CD4-positive, alpha-beta T cell (primary cell): ENCODE measurements at places on chromosomes 7 and 10.

GRCh38 chr7:126809188-126809587 lies 443.6 kb downstream of the GRM8 start:
- DNase-seq, result no peak

- DNase-seq, result no peak
Observed at GRCh38 chr7:37083311-37084096, 359.2 kb upstream of the AOAH start.

DNA sequence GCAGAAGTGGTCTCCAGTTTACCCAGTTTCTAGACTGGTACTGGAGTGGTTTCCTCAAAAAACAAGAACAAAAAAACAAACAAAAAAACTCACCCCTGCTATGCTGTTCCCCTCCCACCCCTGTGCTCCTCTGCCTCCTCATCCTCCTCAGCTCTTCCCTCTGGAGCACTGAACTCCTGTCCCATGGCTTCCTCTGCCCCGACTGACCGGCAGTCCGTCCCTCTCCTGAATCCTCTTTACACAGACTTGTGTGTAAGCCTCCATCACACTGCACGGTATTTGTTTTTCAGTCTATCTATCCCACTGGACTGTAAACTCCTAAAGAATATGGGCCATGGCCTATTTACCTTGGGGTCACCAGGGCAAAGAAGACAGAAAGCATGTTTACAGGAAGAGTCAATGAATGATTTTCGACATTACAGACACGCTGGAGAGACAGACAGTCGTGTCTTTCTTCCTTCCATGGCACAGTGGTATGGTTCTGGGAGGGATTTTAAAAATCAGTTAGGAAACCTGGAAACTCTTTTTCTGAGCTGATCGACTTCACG lies 265.3 kb downstream of the GLI3 start:
- no peak for DNase-seq

DNA sequence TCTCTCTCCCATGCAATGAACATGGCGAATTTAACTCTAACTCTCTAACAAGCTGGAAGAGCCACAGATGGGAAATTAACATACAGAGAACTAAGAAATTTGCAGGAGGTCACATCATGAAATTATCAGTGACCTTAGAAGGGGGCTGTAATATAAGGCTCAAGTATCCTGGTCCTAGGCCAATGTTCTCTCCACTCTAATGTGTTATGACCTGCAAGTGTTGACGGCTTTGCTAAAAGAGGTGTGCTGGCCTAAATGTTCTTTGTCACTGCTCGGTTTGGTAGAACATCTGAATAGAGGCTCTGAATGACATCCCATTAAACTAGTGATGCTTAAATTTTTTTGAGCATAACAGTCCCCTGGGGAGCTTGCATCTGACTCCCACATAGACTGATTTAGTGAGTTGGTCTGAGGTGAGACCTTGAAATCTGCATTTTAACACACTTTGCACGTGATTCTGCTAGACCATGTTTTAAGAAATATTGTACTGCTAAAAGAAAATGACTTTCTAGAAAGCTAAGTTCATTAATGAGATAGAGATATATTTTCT lies 129.3 kb downstream of the GFRA1 start:
- no peak for DNase-seq

- DNase-seq, result no peak
Observed at GRCh38 chr7:121278120-121279021, 50.4 kb upstream of the WNT16 start.

GRCh38 chr7:17401791-17402627 lies 103.6 kb downstream of the AHR start:
- no peak for DNase-seq

DNA sequence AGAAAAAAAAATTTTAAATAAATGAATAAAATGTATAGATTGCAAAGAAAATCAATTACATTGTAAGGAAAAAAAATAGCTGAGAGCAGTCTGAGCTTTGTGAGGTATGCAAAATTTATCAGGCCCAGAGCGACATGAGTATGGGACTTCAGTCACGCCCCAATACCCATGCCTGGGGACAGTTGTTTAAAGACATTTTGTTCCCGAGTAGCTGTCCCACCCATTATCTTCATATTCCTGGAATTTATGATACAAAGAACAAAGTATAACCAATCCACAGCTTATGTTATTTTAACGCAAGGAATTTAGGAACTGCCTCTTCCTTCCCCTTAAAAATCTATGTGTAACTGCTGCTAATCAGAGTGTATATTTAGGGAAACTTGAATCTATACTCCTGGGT lies 1.6 kb upstream of the PON2 start:
- no peak for DNase-seq

DNA sequence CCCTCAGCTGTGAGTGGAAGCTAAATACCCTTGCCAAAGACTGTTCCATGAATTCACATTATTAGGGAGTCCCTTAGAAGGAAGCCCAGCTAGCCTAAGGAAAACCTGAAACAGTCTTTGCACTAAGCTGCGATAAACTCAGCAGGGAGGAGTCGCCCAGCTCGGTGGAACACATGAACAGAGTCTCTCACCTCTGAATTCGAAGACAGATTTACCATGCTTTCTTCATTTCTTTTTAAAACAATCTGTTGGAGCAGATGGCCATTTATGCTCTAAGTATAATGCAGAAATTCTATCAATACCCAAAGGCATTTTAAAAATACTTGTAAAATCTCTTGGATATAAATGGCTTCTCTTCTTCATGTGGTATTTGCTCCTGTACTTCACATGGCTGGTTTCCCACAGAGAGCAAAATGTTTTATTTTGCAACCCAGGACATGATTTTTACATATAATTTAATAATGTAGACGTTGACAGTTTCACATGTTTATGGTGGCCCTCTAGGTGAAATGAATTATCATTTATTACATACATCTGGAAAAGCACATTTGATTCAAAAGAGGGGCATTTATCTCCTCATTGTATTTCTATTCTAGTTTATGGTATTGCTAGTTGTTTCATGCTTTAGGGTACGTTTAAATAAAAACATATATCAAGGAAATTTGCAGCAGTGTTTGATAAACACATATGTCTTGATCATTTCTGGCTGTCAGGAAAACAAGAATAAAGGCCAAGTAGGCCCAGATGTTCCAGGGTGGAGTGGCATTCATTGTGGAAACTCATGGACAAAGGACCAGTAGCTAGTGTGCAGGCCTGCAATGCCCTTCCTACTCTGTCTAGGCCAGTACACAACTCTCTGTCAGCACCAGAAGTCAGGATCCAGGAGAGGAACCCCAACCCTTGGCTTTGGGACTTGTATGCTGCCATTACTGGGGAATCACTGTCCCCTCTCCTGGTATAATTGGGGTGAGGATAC lies 52.2 kb downstream of the LRGUK start:
- DNase-seq, result no peak

- DNase-seq, result no peak
Observed at GRCh38 chr10:114228156-114228555, 10.9 kb upstream of the VWA2 start.

GRCh38 chr7:115475206-115475605 lies 553.3 kb downstream of the MDFIC start:
- no peak for DNase-seq

GRCh38 chr7:12092499-12093130 lies 118.5 kb upstream of the TMEM106B start:
- DNase-seq, result no peak

GRCh38 chr10:115696747-115697146 lies 576.3 kb downstream of the GFRA1 start:
- no peak for DNase-seq

GRCh38 chr7:114530057-114530611 lies 115.5 kb downstream of the FOXP2 start:
- no peak for DNase-seq

DNA sequence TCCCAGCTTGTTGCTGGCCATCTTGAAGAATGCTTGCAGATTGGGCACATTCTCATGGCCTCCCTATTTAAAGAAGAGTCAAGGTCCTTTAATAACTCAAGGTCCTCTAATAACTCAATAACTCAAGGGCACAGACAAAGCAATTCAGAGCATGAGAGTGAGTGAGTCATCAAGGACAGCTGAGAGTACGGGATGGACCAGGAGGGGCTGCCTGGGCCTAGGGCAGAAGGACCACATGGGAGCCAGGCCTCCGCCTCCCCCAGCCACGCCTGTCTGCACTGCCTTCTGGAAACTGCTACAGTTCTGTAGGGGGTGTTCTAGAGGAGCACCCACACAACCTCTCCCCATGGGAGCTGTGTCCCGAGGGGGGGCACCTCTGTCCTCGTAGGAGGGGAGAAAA lies 48.9 kb downstream of the ZNF503 start:
- DNase-seq, result no peak

GRCh38 chr10:51427758-51428157 lies 271.6 kb downstream of the CSTF2T start:
- DNase-seq, result no peak

GRCh38 chr10:74925708-74926107 lies 99.3 kb downstream of the KAT6B start:
- DNase-seq, result no peak

- no peak for DNase-seq
Observed at GRCh38 chr7:107773027-107773426, 29.1 kb downstream of the CBLL1 start.

DNA sequence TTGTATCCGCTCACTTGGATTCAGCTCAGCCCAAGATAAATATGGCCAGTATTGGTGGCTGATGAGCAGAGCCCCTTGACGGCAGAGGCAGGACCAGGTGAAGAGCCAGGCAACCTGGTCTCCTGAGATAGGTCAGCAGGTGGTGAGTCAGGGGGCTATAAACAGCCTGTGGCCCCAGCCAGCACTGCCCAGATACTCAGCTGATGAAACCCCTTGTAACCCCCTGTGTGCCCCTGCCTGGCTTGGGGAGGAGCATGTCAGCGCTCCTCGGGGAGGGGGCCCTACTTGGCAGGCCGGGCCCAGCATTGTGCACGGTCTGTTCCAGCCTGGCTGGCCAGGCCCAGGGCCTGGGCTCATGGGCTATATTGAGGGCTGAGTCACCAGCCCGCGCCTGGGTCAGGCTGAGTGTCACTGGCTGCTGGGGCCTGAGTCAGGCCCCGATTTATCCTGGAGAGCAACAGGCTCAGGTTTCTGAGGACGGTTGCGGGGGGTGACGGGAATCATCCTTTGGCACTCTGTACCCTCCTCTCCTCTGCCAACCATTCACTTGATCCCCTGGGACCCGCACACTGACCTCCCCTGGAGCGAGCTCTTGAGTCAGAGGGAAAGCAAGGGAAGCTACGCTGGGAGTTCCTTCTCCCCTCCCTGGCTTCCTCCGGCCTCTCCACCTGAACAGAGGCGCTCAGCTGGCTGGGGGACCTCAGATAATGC lies 2.8 kb upstream of the FLNC start:
- no peak for DNase-seq

- DNase-seq, result no peak
Observed at GRCh38 chr7:55552320-55553023, 19.8 kb downstream of the VOPP1 start.

DNA sequence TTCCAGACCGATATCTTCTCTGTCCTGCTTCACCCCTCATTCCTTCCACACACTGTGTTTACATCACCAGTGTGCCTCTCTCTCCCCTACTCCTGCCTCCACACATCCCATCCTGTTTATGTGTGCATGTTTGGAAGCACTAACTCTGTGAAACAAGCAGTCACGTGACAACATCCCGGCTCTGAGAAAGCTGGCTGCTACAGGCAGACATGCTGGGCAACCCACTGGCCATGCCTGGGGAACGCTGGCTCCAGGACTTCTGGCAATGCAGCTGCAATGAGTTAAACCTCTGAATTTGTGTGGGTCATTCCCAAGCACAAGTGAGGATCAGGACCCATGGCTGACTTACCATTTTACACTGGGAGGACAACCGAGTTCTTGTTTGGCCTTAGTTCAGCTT lies 74.0 kb downstream of the WNT2 start:
- DNase-seq, result no peak

DNA sequence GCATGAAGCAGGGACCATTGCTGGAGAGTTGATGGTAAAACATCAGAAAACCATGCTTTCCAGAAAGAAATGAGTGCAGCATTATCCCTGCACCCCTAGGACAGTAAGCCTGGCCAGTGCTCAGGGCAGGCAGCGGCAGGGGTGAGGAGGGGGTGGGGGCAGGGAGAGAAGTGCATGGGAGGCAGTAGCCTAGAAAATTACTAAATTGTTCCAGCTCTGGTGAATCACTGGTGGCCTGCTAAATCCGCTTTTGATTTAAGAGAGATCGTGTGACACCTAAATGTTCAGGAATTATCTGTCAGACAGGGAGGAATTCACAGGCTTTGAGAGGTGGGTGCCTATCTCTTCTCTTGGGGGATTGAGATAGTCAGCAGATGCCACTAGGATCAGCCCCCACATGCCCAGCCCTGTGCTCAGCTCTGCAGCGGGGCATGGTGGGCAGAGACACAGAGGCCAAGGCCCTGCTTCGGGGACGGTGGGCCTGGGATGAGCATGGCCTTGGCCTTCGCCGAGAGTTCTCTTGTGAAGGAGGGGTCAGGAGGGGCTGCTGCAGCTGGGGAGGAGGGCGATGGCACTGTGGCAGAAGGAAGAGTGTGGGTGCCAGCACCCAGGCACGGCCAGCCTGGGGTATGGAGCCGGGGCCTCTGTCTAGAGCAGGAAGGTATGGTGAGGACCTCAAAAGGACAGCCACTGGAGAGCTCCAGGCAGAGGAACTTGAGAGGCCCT lies 5.0 kb upstream of the AQP1 start:
- no peak for DNase-seq

DNA sequence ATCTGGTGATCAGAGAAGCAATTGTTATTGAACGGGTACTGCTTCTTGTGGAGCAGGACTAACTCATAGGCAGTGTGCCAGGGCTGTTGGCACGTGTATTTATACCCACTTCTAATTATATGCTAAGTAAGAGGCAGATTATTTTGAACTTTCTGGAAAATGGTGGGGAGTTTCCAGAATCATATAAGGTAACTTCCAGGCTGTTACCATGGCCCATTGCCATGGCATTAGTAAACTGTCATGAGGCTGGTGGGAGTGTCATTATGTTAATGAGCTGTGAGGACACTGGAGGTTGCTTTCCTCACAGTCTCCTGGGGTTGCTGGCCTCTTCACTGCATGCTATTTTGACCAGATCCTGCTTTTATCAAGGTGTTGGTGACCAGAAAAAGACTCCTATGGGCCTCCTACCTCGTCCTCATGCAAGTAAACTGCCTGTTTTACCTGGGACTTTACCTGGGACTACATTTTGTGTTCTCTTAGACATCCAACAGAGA lies 122.6 kb downstream of the KCND2 start:
- DNase-seq, result no peak

- DNase-seq, result no peak
Observed at GRCh38 chr7:141456298-141456697, 94.9 kb upstream of the AGK start.
